ENCODE measurements at places on chromosomes 7 and 10.

DNA sequence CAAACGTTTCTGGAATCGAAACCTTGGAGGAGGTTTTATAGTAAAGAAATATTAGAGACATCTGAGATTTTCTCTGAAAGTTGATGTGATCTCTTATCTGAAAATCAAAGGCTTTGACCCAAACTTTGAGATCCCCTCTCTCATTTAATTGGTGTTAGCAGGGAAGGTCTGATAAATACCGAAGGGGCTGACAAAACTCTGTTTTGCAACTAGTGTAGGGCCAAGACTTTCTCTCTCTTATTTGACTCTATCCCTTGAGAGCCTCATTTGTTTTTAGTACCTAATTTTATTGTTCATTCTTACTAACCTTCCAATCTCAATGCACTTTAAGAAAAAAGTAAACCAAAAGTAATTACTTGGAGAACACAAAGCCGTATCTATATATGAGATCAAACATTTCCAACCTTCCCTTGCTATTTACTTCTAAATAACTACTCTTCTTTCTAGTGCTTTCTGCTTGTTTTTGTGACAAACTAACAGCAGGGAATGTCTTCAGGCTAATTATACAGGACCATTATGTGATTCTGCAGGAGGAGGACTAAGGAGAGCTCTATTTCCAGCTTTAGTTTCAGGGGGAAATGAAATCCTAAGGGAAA is 33.4 kb upstream of the NPVF start:
- DNase-seq = no peak

GRCh38 chr10:92164036-92164696 is 126.7 kb downstream of the CPEB3 start:
- DNase-seq = no peak

GRCh38 chr7:50855526-50855925 is 72.8 kb upstream of the GRB10 start:
- no peak for DNase-seq

- DNase-seq = peak; percentile 28
Measured at GRCh38 chr10:103855424-103855823, at the start of gene SH3PXD2A. SH3PXD2A (minus strand) TSS chr10:103855576; CDS start chr10:103855266, 310 bp downstream.

- DNase-seq = no peak
Measured at GRCh38 chr7:87000344-87000743, 59.1 kb downstream of the ELAPOR2 start.

DNA sequence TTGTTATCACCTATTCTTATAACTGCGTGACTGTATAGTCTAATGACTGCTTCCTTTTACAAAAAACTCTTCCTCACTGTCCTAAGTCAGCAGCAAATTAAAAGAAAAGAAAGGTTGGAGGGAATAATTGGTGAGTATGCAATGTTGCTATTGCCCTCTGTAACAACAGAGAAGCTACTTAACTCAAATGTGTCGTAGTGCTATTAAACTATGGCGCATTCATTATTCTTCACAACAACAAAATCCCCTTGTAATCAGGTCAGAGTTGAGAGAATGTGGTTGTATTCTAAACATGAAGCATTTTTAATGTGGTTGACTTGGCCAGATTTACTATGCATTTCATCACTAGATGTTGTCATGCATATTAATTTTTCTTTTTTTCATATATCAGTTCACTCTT is 897.8 kb upstream of the PHF14 start:
- no peak for DNase-seq

DNA sequence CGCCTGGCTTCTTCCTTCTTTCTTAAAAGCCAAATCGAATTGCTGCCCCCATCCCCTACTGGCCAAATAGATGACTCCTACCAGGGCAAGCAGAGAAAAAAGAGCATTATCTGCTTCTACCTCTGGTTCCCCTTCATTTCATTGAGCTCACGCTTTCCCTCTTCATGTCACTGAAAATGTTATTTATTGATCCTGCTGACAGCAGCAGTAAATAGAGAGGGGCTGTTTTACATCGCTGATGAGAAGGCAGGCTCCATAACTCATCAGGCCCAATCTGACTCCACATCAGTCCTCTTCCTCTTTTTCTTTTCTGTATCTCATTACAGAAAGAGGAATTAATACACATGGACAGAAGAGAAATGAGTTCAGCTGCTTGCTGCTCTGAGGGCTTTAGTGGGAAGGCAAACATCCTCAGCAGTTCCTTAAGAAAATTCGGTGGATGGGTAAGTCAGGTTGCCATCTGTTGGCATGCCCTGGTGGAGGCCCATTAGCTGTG is 904.1 kb downstream of the KCNMA1 start:
- DNase-seq = no peak

- DNase-seq = no peak
Measured at GRCh38 chr7:40306596-40306995, 171.8 kb downstream of the SUGCT start.

- no peak for DNase-seq
Measured at GRCh38 chr7:155339474-155339873, 41.8 kb downstream of the INSIG1 start.

DNA sequence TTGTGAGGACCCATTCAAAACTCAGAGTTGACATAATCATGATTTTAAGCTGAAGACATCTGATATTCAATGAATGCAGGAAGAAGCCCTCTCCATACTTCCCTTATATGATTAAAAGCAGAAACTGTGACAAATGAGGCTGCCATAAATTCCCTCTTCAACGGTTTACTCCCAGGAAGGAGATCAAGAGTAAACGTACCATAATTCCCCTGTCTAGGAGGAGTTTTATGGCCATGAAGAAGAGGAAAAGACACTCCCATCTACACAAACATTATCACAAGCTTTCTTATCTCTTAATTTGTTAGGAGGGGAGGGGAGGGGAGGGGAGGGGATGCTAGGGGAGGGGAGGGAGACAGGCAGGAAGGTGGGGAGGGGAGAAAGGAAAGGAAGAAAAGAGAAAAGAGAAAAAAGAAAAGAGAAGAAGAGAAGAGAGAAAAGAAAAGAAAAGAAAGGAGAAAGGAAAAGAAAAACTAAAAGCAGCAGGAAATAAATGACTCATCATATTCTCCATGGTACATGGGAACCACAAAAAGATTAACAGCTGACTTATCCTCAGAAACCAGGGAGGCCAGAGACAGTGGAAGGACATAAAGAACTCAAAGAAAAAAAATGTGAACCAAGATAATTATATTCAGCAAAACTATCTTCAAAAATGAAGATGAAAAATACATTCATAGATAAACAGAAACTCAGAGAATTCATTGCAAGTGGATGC is 121.6 kb downstream of the ALOX5 start:
- no peak for DNase-seq

GRCh38 chr10:77400033-77400432 is 237.6 kb downstream of the KCNMA1 start:
- DNase-seq = no peak

DNA sequence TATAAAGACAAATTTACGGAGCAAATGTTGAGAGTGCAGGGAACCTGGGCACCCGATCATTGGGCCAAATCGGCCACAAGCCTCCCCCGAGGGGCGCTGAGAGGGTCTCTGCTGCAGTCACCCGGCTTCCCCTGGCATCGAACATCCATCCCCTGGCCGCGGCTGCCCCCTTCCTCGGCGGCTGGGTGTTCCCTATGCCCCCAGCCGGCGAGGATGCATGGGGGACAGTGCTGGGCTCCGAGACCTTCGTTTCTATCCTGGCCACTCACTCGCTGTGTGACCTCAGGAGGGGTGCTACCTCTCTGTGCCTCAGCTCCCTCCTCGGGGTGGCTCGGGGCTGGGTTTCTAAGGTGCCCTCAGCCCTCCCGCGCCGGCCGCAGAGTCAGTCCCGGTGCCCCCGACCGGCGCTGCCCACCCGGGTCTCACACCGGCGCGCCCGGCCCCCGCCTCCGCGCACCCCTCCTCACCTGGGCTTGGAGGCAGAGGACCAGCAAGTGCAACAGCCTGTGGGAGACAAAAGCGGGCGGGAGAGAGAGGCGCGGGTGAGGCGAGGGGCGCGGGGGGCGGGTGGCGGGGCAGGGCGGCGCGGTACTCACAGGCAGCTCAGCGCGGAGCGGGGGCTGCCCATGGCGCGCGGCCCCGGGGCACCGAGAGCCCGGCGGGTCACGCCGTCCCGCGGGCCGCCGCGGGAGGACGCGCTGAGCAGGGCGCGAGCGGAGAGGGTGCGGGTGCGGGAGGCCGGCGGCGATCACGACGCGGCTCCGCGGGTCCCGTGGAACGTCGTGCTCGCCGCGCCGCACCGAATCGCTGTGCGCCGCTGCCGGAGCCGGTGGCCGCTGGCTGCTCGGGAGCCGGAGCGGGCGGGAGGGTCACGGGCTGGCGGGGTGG is at the start of gene FGF8:
Gene FGF8, minus strand, starts transcription at position 842 of the 888 bp plus-strand sequence. Its CDS starts 214 bp downstream, at position 628.
- DNase-seq = no peak

DNA sequence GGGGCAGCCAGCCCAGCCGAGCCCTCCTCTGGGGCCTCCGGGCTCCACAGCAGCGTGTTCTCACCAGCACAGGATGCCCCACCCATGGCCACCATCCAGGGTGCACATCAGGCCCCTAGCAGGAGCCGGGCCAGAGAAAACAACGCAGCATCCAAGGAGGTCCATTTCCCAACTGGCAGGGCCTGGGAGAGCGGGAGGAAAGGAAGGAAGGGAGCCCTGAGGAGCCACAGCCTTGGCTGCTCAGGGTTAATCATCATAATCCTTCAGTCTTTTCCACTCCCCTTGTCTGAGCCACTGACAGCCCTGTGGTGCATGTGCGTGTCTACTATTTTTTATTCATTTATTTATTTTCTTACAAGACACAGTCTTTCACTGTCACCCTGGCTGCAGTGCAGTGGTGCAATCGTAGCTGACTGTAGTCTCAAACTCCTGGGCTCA is 3.6 kb downstream of the PLAC9 start:
- no peak for DNase-seq

- peak; percentile 5 for DNase-seq
Measured at GRCh38 chr7:18086165-18087025, 58.7 kb upstream of the PRPS1L1 start.

DNA sequence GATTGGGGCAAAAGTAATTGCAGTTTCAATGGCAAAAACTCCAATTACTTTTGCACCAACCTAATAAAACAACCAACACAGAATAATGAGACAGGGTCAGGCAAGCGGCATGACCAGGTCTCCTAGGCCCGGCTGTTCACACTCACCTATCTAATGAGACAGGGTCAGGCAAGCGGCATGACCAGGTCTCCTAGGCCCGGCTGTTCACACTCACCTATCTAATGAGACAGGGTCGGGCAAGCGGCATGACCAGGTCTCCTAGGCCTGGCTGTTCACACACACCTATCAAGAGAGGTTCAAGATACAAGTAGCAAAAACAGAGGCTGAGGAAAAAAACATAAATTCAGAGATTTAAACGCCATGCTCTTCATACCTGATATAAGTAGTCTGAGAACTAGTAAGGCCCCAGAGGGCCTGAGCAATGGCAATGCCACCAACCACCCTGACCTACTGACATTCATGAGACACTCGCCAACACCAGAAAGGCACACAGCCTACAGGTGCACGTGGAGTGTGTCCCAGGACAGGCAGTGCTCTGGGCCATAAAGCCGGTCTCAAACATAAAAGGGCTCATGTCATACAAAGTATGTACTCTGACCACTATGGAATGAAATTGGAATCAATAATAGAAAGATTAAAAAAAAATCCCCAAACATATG is 40.6 kb upstream of the NCAPG2 start:
- DNase-seq = no peak

DNA sequence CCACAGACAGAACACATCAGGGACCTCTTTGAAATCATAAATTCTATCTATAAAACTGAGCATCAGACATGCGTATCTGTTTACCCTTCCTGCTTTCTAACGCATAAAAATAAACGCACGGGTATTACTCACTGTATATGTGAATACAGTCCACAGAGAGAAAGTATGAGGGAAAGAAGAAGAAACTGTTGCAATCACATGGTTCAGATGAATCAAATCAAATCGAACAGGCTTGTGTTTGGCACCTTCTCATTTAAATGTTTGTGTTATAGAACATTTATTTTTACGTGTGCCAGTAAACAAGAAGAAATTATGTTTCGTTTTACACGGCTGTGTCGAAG is 322.0 kb downstream of the FRMD4A start:
- DNase-seq = no peak

GRCh38 chr7:23018750-23019149 is 4.8 kb upstream of the HYCC1 start:
- DNase-seq = no peak

DNA sequence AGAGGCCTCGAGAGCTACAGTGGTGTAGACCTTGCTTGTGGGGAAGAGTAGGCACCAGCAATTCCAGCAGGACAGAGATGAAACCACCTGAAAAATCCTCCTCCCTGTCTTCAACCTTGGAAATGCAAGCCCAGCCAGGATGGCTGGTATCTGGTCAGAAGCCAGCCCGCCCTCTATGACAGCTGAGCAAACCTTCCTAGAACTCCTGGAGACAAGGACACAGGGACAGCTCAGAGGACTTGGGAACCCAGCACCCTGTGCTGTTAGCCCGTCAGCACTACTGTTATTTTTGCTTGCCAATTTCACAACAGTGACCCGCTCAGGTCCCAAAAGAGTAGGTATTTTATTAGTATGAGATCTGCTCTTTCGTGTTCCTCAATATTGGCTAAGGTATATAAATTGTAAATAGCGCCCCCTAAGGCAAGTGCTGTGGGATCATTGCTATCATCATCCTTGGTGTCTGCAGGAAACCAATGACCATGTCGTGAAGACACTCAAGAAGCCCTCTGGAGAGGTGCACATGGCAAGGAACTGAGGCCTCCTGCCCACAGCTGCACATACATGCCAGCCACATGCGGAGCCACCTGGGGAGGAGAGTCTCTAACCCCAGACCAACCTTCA is 156.5 kb upstream of the CHST15 start:
- peak; percentile 19 for DNase-seq

GRCh38 chr10:63825766-63826165 is 304.6 kb downstream of the REEP3 start:
- no peak for DNase-seq

GRCh38 chr10:26090762-26091161 is 125.8 kb upstream of the GAD2 start:
- no peak for DNase-seq

GRCh38 chr7:2079332-2080059 is 153.2 kb downstream of the MAD1L1 start:
- no peak for DNase-seq

DNA sequence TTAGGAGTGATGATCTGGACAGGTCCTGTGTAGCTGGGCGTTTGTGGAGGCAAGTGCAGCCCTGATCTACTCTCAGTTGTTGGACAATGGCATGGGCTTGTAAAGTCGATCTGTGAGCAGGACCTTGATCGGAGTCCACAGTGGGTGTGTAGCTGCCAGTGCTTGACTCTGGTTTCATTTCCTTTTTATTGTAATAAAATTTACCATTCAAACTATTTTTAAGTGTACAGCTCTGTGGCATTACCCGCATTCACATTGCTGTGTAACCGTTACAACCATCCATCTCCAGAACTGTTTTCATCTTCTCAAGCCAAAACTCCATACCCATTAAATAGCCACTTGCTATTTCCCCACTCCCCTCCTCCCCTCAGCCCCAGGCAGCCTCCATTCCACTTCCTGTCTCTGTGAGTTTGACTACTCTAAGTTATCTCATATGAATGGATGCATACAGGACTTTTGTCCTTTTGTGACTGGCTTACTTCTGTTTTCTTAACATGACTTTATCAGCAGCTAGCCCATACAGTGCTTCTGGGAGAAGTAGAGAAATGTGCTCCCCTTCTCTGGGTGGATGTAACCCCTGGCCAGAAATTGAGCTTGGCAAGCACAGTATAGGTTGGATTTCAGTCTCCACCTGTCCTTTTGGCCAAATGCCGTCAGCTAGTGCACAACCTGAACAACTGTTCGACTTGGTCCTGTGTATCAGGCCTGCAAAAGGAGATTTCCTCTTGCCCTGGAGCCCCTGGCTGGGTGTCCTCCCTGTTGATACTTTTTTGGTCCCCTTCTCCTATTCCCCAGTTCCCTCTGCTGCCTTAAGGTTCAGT is 180.0 kb downstream of the LRMDA start:
- DNase-seq = no peak

Data from activated CD8-positive, alpha-beta T cell treated with anti-CD3 and anti-CD28 coated beads for 36 hours (primary cell).